ENCODE measurements at places on chromosomes 2 and 18.

DNA sequence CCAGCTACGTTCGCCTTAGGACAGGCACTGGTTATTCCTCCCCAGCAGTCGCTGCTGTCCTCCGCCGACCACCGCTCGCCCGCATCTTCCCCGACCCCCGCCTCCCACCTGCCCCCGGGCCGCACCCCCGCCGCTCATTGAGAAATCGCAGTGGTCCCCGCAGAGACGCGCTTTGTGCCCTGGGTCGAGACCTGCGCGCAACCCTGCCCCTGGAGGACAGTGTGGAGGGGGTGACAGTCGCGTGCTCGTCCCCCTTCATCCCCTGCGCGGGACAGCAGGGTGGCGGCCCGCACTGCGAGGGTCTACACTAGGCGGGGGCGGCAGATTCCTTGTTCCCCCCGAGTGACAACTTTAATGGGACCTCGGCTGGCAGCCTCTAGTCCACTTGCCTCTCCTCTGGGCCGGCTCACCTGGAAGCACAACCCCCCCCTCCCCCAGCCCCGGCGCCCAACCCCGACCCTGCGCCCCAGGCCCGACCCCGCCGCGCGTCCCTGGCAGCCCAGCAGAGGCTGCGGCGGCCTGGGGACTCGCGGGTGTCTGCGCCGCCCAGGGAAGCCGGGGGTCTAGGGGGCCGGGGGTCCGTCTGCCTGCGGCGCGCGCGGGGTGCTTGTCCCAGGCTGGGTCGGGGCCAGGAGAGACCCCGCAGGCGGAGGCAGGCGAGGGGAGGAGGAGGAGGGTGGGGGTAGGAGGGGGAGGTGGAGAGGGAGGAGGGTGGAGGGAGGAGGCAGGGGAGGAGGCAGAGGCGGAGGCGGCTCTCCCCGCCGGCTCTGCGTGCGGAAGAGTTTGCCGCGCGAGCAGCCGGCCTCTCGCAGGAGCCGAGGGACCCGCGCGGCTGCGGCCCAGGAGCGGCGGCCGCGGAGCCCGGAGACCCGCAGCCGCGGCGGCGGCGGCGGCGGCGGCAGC, at the start of gene NPAS2:
Gene NPAS2 (plus strand): TSS at position 770 of the 903 bp plus-strand sequence. CDS start 84,616 bp downstream, outside the sequence.
- peak; percentile 19 for DNase-seq

- DNase-seq = no peak
These were observed 622 bp downstream of the RAB12 start for GRCh38 chr18:8609659-8610458.

GRCh38 chr2:219490186-219490585, 8.5 kb upstream of the GMPPA start:
- DNase-seq = no peak

DNA sequence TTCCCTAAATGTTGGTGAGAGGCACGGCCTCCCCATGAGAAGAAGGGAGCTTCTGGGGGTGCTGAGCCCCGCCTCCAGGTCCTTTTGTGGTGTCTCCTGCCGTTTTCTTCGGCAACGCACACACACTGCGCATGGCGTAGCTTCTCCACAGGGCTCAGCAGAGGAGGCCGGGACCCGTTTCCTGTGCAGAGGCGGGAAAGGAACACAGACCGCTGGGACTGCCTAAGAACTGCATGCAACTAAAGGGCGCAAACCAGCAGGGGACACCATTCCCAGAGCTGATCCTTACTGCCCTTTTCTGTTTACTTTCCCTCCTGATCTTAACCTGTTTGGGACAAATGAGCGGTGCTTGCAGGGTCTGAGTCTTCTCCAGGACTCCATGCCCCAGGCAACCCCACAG, 90.3 kb upstream of the CAPN13 start:
- no peak for DNase-seq

GRCh38 chr2:219836647-219837177, 209.3 kb downstream of the SLC4A3 start:
- DNase-seq = no peak

GRCh38 chr2:28071221-28071620, 180.7 kb downstream of the BABAM2 start:
- DNase-seq = no peak

- no peak for DNase-seq
These were observed 44.4 kb downstream of the FBLN7 start for GRCh38 chr2:112182581-112183034.

DNA sequence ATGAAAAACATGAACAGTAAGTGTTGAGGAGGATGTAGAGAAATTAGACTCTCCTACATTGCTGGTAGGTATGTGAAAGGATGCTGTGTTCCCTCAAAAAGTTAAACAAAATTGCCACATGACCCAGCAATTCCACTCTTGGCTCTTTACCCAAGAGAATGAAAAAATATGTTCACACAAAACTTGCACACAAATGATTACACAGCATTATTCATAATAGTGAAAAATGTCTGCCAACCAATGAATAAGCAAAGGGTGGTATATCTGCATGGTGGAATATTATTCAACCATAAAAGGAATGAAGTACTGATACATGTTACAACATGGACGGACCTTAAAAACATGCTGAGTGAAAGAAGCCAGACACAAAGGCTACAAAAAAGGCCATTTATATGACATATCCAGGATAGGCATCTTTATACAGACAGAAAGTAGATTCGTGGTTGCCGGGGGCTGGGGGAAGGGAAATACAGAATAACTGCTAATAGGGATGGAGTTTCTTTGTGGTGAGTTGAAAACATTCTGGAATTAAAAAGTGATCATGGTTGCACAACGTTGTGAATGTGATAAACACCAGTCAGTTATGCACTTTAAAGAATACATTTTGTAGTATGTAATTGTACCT, 85.4 kb upstream of the MYO3B start:
- no peak for DNase-seq

DNA sequence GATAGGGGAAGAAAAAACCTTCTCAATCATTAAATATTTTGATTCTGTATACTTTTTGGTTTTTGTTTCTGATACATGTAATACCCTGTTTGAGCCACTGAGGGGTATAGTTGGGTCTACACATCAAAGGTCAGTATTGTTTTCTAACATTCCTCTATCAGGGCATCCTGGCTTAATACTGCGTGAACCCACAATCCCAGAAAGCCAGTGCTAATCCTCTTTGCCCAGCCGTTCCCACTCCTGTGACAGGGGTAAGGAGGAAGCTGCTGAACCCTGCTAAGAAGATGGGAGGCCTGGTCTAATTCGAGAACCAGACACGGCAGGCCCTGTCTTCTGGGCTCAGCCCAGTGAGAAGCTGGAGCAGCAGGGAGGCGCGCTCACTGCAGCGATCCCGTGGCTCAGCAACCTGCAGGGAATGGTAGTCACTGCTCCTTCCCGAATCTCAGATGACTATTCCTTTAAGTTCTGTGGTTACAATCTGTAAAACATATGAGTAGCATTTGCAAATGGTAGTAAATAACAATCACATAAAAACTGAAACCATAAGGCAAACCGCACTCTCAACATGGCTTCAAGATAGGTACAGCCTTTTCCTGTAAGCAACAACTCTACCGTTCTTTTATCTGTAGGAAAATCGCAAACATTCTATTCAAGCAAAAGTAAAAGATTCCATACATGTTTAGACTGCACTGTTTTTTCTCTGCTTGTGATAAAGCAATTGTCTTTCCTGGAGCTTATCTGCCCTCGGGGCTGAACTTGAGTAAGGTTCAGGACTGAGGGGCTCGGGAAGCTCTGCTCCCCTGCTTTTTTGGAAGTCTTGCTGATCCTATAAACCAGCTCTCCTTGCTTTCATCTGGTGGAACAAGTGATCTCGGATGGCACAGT, 87.0 kb downstream of the EPB41L3 start:
- DNase-seq = no peak

GRCh38 chr2:21142149-21142548, 18.4 kb downstream of the TDRD15 start:
- no peak for DNase-seq

DNA sequence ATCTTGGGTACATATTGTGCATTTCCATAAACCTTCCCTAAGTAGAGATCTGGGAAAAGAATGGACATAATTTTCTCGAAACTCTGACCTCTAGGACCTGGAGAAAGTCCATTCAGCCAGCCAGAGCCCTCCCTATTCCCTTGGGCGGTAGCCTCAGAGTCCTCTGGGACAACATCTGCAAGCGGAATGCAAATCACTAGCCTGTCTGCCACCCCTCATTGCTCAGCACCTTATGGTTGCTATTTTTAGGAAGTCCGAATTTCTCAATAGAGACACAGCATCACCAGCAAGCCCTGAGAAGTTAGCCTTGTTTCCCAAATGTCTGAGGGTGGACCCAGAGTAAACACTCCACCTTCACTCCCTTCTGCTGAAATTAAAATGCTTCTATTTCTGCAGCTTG, 17.6 kb upstream of the CD28 start:
- DNase-seq = no peak

GRCh38 chr2:240186191-240186725, 45.8 kb upstream of the OTOS start:
- DNase-seq = no peak

DNA sequence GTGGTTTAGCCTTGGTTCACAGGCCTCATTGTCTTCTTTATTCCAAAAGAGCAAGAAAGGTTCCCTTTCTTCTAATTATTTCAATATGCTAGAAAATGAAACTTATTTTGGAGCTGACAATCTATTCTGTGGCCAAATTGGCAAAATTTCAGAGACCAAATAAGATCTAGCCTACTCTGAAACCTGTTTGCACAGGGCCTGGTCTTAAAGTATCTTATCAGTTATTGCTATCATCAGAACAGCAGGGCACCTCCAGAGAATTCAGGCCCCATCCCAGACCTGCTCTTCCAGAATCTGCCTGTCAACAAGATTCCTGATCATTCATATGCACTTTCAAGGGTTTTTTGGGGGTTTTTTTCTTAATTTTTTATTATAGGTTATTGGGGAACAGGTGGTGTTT, 198.7 kb downstream of the ANAPC1 start:
- no peak for DNase-seq

DNA sequence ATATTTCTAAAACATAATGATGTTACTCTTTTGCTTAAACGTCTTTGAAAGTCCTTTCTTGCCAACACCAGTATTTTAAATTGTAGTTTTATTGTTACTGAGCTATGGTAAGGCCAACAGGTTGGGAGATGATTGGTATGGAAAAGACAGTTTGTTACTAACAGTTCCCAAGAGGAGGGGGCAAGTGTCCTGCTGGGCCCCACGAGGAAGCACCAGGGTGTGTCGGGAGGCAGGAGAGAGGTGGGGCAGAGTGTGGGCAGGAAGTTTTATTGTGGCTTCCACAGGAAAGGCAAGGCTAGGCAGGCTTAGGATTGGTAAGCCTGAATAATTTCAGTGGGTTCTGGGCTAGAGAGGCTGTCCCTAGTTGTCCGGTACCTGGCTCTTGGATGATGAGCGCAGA, 134.3 kb downstream of the SOCS6 start:
- DNase-seq = no peak

- no peak for DNase-seq
These were observed 14.1 kb downstream of the MERTK start for GRCh38 chr2:111912547-111912946.

- DNase-seq = no peak
These were observed 65.7 kb downstream of the MEP1B start for GRCh38 chr18:32255570-32255969.

DNA sequence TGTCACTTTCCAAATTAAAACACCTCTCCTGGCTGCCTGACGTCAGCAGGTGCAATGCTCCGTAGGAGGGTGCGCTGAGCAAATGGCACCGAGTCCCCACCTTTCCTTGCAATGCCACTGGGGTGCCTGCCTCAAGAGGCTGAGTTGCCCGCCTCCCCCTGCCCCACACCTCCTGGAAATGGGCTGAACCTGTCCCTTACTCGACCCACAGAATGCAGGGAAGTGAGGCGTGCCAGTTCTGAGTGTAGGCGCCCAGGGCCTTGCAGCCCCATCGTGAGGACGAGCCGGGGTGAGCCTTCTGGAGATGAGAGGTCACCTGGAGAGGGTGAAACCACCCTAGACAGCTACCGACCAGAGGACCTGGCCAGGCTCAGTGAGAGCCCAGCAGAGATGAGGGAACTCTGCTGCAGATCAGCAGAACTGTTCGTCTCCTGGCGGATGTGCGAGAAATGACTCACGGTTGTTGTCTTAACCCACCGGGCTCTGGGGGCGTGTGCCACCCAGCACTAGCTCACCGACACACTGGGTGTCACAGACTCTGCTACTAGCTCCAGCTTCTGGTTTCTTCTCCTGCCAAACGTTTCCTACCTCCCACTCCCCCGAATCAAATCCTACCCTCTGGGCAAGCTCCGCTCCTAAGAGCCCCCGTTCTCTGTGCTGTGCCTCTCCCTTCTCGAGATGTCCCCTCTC, 168.7 kb upstream of the HDAC4 start:
- no peak for DNase-seq

GRCh38 chr18:79490626-79491041, 94.9 kb downstream of the NFATC1 start:
- no peak for DNase-seq

DNA sequence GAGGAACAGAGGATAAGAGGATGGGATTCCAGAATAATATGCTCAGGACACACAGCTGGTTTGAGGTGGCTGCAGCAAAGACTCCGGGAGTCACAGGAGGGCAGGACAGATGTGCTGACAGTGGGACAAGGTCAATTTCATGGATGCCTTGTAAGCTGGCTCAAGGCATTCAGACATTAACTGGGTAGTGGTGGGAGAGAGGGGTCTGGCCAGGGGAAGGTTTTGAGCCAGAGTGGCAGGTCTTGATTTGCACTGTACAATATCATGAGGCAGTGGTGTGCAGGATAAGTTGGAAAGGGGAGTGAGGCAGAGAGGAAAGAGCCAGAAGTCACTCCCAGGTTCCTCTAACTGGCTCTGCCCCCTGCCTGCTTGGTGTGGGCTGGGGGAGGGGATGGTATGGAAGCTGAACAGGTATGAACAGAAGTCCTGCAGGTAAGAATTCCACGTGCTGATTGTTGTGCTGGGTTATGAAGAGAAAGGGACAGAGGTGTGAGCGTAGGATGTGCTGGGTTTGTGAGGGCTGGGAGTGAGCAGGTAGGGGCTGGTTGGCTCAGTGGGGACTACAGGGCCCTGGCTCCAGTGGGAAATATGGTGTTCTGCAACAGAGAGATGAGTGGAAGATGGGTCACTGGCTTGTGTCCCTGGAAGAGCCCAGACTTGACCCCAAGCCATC, 141.7 kb upstream of the COPS8 start:
- no peak for DNase-seq

- DNase-seq = peak; percentile 28
These were observed 487.2 kb upstream of the GCFC2 start for GRCh38 chr2:76197842-76198448.

GRCh38 chr2:43083710-43084698, 142.4 kb downstream of the ZFP36L2 start:
- DNase-seq = peak; percentile 68
